ENCODE measurements at places on chromosomes 4 and X.

DNA sequence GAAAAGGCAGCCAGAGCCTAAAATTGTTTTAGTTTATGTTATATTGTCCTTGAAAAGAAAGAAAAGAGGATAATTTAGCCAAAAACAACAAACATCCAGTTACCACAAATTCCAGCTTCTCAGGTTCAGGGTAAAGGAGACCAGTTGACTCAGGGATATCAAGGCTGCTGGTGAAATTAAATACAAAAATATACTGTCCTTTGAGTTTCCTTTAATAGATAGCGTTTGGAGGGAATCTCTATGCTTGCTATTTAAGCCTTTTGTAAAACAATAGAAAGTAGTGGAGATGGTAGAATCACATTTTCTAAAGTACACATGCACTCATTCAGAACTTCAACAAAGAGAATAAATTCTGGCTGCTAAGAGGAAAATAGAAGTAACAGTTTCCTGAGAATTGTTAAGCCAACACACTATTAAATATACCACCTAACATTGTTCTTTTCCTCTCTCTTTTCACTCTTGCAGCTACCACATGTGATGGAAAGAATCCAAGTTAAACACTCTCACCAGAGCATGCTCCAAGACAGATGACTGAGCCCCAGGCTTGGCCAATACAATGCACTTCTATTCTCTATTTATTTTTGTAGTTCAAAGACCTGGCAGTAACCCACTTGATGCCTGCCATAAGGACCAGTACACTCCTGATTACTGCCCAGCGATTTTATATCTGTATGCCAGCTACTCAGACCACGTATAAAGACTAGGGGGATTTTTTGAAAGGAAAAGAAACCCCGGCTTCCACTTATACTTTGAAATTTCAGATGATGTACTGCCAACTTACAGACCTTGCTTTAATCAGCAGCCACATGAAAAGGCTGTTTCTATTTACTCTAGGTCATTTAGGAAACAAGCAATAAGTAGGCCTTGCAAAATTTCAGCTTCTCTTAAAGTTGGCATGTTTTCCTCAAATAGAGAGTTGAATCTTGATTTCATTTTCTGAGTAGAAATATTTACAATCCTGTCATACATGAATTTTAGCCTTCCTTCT is 756.9 kb downstream of the FAT4 start:
- DNase-seq: peak; percentile 70

DNA sequence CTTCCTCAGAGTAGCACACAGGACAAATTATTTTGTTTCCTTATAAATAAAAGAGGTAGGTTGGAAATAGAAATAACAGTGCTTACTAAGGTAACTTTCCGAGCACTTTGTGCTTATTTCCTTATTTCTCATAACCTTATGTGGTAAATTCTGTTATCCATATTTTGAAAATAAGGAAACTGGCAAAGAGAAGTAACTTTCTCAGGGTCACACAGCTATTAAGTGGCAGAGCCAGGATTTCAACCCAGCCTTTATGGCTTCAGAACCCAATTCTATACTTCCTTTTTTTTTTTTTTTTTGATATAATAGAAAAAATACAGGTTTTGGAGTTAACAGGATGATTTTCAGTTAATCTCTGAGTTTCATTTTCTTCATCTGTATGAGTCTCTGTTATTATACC is 3.3 kb downstream of the UTP3 start:
- no peak for DNase-seq

DNA sequence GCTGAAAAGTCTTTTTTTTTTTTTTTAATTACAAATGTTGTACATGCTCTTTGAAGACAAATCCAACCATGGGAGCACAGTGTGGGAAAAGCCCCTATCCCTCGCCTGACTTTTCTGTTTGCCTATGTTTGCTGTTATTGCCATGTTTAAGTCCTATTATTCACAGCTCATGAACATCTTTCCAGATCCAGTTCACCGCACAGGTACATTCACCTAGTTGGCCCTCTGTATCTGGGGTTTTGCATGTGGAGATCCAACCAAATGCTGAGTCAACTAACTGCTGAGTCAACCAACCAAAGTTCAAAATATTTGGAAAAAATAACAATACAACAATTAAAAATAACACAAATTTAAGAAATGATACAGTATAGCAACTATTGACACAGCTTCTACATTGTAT is 100.1 kb upstream of the CLNK start:
- DNase-seq: no peak

DNA sequence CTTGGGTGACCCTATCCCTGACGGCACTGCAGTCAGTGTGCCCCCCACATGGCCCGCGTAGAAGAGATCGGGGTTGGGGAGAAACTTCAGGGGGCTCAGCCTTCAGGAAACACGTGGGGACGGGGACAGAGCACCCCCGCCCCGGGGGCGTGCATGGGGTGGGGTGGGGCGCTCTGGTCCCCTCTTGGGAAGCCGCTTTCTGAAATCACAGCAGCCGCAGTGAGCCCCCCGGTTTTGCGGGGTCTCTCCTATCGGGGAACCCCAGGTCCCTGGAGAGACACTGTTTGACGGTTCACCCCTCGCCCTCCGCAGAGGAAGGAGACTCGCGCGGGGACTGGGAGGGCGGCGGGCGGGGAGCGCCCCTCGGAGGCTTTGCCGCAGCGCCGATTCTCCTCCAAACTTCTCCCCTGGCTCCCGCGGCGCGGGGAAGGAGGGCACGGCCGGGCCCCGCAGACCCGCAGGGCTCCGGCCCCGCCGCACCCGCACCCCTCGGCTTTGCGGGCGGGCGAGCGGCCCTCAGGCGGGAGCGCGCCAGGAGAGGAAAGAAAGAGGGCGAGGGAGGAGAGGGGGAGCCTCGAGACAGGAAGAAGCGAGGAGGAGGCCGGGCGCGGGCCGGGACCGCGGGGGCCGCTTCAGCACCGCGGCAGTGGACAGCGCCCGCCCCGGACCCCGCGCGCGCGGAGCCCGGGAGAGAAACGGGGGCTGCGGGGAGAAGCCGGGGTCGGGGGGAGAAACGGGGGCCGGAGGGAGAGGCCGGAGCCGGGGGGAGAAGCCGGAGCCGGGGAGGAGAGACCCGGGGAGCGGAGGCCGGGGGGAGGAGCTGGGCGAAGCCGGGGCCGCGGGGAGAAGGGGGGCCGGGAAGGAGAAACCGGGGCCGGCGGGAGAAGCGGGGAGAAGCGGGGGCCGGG is 612 bp downstream of the CPLX1 start:
- DNase-seq: no peak

- no peak for DNase-seq
Measured at GRCh38 chr4:128560754-128561495, 248.6 kb upstream of the JADE1 start.

DNA sequence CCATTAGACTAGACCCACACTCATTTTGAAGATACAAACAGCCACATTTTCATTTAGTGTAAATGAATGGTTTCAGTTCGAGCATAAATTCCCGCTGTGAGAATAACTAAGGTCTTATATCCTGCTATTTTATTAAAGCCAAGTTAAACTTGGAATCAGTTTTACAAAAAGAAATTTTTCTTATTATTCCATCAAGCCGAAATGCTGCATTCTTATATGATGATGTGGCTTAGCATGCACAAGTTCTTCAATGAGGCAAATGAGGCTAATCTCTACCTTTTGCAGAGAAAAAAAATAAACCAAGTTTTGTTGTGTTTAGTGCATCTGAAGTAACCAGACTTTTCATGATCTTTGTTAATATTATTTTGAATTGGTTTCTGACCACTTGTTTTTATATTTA is 953.9 kb upstream of the PCDH10 start:
- no peak for DNase-seq

- no peak for DNase-seq
Measured at GRCh38 chr4:70997036-70997435, 3.6 kb downstream of the DCK start.

- no peak for DNase-seq
Measured at GRCh38 chr4:75708218-75708691, 16.1 kb upstream of the USO1 start.

DNA sequence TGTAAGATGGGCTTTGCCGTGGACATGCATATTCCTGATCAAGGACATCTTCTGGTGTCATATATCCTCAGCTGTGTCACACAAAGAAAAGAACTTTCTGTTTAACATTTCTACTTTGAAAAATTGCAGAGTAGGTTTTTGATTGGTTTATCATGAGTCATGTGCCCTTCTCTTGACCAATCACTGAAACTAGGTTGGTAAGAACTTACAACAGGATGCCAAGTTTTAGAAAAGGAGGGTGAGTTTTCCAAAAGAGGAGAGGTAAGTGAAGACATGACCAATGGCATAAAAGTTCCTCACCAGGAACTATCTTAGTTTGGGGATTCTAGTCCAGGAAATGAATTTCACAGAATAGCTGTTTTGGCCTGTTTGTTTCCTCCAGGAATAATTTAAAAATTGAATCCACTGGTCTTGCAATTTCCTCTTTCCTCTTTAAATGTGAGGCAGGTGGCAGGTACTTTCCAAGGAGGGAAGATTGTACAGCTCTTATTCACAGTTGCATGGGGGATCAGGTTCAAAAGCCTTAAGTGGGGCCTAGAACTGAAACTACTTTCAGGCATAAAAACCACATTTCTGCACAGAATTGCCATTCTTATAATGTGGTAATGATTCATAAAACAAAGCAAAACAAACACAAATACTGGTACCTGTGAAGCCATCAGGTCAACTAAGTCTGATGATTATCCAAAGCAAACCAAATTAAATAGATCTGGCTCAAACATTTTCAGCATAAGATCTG is 1114.5 kb upstream of the LCORL start:
- no peak for DNase-seq

DNA sequence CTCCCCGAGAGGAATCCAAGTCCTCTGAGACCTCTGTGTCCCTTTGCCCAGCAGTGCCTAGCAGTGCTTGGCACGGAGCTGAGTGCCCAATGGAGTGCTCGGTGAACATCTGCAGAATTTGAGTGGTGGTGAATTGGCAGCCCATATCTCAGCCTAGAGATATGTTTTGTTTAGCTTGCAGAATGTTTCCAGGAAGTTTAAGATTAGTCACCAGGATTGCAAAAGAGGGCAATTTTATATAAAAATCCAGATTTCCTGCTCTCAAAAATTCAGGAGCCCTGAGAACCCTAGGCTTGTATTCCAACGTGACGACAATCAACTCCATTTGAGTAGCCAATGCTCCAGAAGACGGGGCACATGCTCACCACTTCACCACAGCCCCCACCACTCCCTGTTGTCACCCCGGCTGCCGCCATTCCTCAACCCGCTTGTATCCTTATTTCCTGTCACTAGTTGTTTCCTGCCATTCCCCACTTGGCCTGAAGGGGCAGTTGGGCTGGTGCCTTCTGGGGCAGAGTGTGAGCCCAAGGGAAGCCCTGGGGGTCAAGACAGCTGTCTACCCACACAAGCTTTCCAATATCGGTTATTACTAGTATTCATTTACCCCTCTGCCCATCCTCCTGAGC is 116.9 kb downstream of the EFNB1 start:
- DNase-seq: no peak

GRCh38 chr4:146525754-146526153 is 4.0 kb upstream of the SLC10A7 start:
- DNase-seq: no peak

- DNase-seq: no peak
Measured at GRCh38 chr4:185880571-185880970, 68.6 kb upstream of the SORBS2 start.

- no peak for DNase-seq
Measured at GRCh38 chrX:13433298-13433605, 113.4 kb upstream of the ATXN3L start.

DNA sequence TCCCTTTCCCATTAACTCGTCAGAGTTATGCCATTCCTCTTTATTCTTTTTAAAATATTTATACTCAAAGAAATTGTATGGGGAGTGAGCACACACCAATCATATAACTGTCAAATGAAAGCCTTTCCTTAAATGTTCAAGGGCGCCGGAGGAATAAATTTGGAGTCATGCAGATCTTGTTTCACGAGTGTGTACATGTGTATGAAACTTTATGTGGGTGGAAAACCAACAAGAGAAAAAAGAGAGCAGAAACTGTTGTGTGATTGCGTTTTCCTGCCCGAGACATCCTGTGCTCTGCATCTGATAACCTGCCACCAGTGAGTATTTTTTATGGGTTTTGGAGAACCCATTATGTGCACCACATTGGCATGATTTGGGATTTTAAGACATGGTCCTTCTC is 88.3 kb downstream of the FHDC1 start:
- DNase-seq: no peak

DNA sequence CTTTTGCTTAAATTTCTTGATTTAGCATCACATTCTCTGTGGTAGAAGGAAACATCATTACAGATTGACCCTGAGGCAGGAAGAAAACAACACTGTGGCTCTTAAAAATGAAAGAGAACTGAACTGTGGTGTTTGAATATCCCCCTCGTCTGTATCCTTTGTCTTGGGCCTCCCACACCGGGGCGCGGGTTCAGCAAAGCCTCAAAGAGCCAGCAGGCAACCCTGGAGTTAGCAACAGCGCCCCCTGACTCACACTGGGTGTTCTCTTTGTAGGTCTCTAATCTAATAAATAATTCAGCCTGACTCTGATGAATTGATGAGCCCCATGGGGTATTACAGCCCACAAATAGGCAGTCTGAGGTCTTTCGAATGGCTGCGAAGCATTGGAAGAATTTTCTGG is 46.1 kb upstream of the CTSO start:
- no peak for DNase-seq

DNA sequence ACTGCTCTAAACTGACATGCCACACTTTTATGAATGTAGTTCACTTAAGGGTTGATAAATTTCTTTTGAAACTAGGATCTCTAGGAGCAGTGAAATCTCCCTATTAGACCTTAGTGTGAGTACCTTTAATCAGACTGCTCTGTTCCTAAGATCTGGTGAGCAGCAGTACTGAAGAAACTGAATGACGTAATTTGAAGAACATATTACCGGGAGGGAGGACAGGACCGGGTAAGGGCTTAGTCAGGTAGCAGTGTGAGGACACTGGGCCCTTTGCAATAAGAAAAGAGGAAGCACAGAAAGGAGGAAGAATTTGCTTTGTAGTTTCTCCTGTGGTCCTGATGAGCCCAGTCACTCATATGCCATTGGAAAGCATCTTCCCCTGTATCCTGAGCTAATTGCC is 255.2 kb downstream of the THOC2 start:
- DNase-seq: no peak
